ENCODE measurements at places on chromosomes 5 and 9. TPM values are rescaled to one million over a fixed set of nuclear protein-coding genes. Genes with fewer than 3 reads are reported as not detected.

The LHX3 gene
- total RNA-seq, result not detected

The TAF11L8 gene
- total RNA-seq, result not detected

The SLC34A3 gene
- total RNA-seq, result 0.07 TPM

The GABRA1 gene
- total RNA-seq, result not detected

The TMEM250 gene
- total RNA-seq, result 37.5 TPM

The PCDHGC3 gene
- total RNA-seq, result 9.8 TPM

DNA sequence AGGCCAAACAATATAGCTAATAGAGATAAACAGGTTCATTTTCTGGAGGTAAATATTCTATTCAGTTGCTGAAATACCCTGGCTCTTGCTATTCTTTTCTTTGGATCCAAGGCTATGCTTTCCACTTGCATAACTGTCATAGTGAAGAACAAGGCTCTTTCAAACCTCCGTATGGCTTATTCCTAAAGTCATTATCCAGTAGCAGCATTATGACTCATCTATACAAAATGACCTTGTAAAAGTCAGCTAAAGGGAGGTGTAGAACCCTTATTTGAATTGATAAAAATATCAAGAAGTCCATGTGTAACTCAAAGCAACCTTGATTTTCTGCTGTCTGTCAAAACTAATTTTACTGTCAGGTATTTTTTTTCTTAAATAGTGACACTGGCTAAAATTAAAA lies 447.8 kb downstream of the PLK2 start:
- DNase-seq, result no peak

DNA sequence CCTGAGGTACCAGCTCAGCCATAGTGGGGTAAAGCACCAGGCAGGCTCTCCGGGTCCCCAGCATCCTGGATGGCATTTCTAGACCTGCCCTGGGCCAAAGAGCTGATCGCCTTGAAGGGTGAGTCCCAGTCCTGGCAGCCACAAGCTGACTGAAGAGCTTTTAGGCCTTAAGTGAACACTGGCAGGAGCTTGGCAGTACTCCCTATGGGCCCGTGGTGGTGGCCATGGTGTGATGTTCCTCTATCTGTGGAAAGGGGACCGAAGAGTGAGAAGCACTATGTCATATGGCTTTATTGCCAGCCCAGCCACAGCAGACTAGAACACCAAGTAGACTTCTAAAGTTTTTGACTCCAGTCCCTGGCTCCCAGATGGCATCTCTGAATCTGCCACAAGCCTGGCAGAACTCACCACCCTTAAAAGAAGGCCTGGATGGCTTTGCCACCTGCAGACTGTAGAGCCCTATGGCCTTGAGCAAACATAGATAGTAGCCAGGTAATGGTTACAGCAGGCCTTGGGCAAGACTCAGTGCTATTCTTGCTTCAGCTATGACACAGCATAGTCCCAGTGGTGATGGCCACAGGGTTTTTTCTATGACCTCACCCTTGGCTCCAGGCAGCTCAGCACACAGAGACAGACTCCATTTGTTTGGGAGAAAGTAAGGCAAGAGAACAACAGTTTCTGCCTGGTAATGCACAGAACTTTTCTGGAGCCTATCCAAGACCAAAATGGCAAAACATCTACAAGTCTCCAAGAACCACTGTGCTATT lies 801.5 kb upstream of the DMAC1 start:
- DNase-seq, result peak; percentile 42

DNA sequence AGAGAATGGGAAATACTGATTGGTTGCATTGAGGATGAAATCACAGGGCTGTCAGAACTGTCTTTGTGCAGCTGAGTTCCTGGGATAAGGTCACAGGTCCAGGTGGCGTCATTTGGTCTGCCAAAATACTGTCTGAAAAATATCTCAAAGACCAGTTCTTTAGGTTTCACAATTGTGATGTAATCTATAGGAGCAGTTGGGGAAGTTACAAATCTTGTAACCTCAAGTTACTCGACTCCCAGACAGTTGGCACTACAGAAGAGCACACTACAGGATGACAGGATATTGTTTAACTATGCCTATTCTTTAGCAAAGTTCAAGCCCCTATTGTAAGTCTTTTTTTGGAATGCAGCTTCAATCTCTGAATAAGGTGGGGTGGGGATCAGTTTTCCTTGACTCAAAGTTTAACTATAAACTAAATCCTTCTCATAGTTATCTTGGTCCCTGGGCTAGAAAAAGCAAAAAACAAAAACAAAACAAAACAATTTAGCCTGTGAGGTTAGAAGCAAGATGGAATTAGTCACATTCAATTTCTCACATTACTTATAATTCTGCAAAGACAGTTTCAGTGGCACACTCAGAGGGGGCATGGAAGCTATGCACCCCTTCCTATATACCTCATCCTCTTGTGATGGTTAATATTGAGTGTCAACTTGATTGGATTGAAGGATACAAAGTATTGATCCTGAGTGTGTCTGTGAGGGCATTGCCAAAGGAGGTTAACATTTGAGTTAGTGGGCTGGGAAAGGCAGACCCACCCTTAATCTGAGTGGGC lies 276.0 kb downstream of the AUH start:
- DNase-seq, result no peak

- DNase-seq, result no peak
Measured at GRCh38 chr5:168755548-168756093, 176.5 kb upstream of the PANK3 start.

DNA sequence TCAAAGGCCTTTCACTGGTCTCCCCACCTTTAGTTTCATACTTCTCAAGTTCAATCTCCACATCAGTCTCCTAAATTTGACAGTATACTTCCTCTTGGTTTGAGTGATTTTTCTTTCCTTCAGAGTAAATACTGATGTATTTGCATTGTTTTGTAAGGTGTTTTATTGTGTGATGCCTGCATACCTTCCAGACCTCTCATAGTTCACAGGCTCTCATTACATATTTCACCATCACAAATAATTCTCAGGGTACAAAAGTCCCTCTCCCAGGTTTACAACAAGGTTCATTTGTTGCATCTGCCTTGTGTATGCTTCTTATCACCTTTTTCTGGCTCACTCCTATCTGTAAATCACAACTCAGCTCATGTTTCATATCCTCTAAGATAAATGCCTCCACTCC lies 22.2 kb upstream of the TUSC1 start:
- DNase-seq, result no peak

GRCh38 chr5:54156577-54156976 lies 153.8 kb downstream of the ARL15 start:
- no peak for DNase-seq

- no peak for DNase-seq
Measured at GRCh38 chr9:2621722-2622460, at the start of gene VLDLR. Gene VLDLR, plus strand, starts transcription at chr9:2621787. Its CDS starts 403 bp downstream, at chr9:2622190.

DNA sequence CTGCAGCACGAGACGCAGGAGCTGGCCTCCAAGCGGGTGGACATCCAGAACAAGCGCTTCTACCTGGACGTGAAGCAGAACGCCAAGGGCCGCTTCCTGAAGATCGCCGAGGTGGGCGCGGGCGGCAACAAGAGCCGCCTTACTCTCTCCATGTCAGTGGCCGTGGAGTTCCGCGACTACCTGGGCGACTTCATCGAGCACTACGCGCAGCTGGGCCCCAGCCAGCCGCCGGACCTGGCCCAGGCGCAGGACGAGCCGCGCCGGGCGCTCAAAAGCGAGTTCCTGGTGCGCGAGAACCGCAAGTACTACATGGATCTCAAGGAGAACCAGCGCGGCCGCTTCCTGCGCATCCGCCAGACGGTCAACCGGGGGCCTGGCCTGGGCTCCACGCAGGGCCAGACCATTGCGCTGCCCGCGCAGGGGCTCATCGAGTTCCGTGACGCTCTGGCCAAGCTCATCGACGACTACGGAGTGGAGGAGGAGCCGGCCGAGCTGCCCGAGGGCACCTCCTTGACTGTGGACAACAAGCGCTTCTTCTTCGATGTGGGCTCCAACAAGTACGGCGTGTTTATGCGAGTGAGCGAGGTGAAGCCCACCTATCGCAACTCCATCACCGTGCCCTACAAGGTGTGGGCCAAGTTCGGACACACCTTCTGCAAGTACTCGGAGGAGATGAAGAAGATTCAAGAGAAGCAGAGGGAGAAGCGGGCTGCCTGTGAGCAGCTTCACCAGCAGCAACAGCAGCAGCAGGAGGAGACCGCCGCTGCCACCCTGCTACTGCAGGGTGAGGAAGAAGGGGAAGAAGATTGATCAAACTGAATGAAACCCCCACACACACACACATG lies 654 bp downstream of the PURA start:
- no peak for DNase-seq

DNA sequence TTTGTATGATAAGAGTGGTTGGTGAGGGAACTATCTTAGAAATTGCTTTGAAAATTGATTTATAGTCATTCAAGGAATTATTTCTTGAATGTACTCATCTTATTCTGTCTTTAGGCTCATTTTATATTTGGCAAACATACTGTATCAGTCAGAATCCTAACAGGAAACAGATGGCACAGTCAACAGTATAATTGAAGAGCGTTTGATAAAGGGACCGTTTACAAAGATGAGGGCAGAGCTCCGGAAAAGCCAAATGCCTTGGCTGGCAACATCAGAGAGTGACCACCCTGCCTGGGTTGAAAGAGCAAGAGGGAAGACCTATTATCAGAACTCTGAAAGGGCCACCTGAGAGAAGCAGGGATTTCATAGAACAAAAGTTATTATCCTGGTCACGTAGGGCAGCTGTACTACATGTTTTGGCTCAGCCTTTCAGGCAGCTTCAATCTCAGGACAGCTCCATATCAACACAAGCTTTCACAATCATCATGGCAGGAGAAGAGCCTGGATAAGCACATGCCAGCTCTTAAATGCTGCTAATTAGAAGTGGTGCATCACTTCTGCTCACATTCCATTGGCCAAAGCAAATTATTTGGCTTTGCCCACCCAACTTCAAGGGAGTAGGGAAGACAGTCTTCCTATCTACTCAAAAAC lies 47.2 kb upstream of the ARL15 start:
- no peak for DNase-seq

GRCh38 chr5:3862906-3863305 lies 267.3 kb downstream of the IRX1 start:
- no peak for DNase-seq

- no peak for DNase-seq
Measured at GRCh38 chr5:68193481-68194036, 22.0 kb upstream of the PIK3R1 start.

DNA sequence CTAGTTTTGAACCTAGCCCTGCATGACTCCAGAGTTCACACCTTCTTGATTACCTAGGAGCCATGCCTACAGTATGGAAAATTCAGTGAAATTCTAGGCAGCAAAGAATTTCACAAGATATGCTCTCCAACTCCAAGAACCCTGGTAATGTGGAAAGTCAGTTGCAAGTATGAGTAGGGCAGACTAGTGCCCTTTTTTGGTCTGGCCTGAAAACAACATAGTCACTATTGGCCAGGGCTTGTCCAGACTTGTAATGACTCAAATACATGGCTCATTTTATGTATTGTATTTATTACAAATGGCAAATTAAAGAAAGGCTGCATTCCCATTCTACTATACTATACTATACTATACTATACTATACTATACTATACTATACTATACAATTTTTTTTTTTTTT lies 160.4 kb downstream of the ESM1 start:
- no peak for DNase-seq

Measured in epithelial cell of proximal tubule (primary cell).